ENCODE measurements at places on chromosomes 5 and 9. TPM values are rescaled to one million over a fixed set of nuclear protein-coding genes. Genes with fewer than 3 reads are reported as not detected.

DNA sequence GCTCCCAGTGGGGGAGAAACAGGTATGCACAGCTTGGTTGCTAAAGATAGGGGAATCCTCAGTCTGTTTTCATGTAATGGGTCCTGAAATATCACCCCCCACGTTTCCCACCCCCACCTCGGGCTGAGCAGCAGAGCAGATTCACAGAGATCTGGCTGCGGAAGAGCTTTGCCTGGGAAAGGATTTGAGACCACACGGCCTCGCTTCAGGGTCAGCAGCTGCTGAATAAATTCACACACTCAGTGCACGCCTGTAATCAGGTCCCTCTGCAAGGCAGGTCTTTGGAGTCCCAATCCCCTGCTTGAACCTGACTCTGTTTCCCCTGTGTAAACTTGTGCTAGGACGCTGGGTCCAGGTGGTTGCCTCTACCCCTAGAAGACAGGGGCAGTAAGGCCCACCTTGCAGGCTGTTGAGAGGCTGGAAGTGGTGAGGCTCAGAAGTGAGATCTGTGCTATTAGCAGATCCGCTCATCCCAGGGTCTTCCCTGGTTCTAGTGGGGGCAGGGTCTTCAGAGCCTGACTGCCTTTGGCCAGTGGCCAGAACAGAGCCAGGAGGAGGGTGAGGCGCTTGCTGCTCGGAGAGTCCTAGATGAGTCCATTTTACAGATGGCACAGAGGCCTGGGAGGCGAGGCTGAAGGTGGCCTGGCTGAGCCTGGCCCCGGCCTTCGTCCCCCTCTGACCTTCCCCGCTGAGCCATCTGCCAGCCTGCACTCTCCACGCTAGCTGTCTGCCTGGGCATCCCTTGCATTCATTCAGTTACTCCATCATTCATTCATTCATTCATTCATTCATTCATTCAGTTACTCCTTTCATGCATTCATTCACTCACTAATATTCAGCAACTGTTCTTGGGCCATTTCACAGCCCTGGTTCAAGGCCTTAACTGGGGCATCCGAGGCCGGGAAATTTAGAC is 16.7 kb upstream of the NEURL1B start:
- DNase-seq, result no peak

Gene XRCC4
- total RNA-seq, result 9.1 TPM

DNA sequence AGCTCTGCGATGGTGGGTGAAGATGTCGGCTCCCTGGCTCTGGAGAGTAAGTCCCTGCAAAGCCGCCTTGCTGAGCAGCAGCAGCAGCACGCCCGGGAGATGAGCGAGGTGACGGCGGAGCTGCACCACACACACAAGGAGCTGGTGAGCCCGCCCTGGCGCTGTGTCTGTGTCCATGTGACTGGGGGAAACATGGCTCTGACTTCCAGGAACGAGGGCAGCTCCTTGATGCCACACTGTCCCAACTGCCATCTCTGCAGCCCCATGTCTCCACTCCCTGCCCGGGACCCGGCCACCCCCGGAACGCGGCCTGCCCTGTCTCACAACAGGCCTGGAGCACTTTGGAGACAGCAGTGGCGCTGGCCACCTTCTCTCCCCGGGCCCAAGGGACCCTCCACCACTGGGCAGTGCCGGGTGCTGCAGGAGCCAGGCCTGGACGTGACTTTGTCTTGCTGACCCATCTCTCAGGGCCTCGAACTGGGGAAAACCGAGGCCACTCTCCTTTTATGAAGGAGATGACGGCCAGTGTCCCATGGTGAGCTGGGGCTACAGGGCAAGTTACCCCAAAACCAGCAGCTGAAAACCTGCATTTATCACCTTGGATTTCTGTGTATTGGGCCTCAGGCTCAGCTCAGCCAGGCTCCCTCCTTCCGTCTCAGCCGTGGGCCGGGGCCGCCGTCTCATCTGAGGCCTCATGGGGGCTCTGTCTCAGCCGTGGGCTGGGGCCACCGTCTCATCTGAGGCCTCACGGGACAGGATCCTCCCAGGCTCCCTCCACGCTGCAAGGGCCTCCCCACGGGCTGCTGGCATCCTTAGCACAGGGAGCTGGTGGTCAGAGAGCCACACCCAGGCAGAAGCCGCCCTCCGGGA is 28.6 kb downstream of the CEP72 start:
- DNase-seq, result no peak

Gene RLN2
- not detected for total RNA-seq

- DNase-seq, result no peak
Measured at GRCh38 chr9:26612211-26612610, 280.4 kb downstream of the CAAP1 start.

- peak; percentile 86 for DNase-seq
Measured at GRCh38 chr9:130128251-130128650, 44.0 kb upstream of the NCS1 start.

DNA sequence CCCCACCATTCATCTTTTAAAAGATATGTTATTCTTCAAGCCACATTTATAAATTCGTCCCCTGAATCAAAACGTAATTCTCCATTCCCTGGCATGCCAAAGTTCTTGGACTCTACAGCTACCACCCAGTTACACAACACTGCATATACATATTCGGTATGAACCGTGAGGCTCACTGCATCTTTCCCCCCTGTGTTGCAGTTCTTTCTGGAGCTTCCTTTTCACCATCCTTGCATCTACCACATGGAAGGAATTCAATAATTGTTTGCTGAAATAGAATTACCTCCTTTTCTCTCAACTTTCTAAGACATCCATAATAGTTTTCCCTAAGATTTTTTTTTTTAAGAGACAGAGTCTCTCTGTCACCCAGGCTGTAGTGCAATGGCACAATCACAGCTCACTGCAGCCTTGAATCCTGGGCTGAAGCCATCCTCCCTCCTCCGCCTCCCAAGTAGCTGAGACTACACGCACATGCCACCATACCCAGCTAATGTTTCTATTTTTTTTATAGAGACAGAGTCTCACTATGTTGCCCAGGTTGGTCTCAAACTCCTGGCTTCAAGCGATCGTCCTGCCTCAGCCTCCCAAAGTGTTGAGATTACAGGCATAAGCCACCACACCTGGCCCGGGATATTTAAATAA is 3.3 kb downstream of the LPAR1 start:
- no peak for DNase-seq

Gene FBP1
- total RNA-seq, result 56.1 TPM

Gene ANKRD20A1
- not detected for total RNA-seq

DNA sequence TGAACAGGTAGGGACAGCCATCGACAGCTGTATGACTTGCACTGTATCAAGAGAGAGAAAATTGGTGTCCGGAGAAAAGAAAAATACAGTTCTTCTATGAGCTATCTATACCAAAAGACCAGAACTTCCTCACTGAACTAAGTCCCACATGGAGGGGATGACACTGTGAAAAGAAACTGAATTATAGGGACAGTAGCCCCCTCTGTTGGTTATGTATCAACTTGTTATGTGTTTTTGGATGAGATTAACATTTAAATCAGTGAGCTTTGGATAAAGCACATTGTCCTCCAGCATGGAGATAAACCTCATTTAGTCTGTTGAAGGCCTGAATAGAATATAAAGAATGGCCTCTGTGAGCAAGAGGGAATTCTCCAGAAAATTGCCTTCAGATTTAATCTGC is 176.6 kb upstream of the SH3GL2 start:
- no peak for DNase-seq

Gene FABP6
- total RNA-seq, result 1,180 TPM

- DNase-seq, result peak; percentile 37
Measured at GRCh38 chr5:1655496-1656270, 131.9 kb upstream of the LPCAT1 start.

DNA sequence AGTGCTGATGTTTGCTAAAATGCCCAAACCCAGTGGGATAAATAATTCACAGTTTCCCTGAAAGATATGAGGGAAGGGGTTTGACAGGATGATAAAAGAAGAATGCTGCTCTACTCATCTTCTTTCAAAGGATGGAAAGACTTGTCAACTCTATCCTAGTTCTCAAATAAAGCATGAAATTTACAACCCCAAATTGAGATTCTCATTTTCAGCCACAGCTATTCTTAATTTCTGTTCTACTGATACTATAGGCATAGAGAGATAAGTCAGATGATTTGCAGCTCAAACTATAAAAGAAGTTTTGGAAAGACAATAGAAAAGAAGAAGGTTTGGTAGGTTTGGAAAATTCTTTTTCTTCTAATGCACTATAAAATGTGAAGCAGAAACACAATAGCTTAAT is 542.6 kb downstream of the CSNK1G3 start:
- DNase-seq, result no peak

GRCh38 chr5:2505217-2505616 is 246.3 kb downstream of the IRX2 start:
- DNase-seq, result no peak
